ENCODE measurements at places on chromosomes 5 and 9. TPM values are rescaled to one million over a fixed set of nuclear protein-coding genes. Genes with fewer than 3 reads are reported as not detected.

Gene SHISAL2B
- total RNA-seq, result not detected

Gene AGXT2
- total RNA-seq, result not detected

Gene LCN12
- 1.3 TPM for total RNA-seq

Gene LCN2
- total RNA-seq, result 5.2 TPM

Gene OR13D1
- total RNA-seq, result not detected

Gene HRCT1
- total RNA-seq, result 0.40 TPM

Gene SLIT3
- 13.2 TPM for total RNA-seq

Gene PCDHGB1
- total RNA-seq, result 1.9 TPM

Gene CDH6
- total RNA-seq, result 0.09 TPM

Gene CTXN3
- total RNA-seq, result not detected

Gene NAIF1
- 4.9 TPM for total RNA-seq

Gene INSL6
- not detected for total RNA-seq

Gene FBLL1
- total RNA-seq, result 0.08 TPM

Gene HAVCR1
- total RNA-seq, result 28.9 TPM

Gene CDC20B
- total RNA-seq, result 0.09 TPM

Gene CATSPER3
- 0.41 TPM for total RNA-seq

Gene CDKN2B
- total RNA-seq, result not detected

Gene SPINK4
- not detected for total RNA-seq

Gene SAPCD2
- 23.9 TPM for total RNA-seq

Gene GFPT2
- total RNA-seq, result 49.9 TPM

Gene TGFBI
- 1,563 TPM for total RNA-seq

Gene C1QTNF3
- 0.26 TPM for total RNA-seq

Gene LCP2
- total RNA-seq, result not detected

Gene MLLT3
- 17.7 TPM for total RNA-seq

Gene DMRT1
- total RNA-seq, result not detected

Gene SHLD3
- total RNA-seq, result 2.8 TPM

Gene SHC3
- total RNA-seq, result 0.34 TPM

Gene CNTNAP3
- total RNA-seq, result 8.8 TPM

Gene SPINK1
- 0.43 TPM for total RNA-seq

Gene SOX30
- not detected for total RNA-seq

Gene GLRA1
- not detected for total RNA-seq

Gene PCDHGA4
- total RNA-seq, result 0.16 TPM

Gene HAUS6
- 25.7 TPM for total RNA-seq

Gene RNF180
- total RNA-seq, result 0.26 TPM

Gene LRRTM2
- total RNA-seq, result not detected

Gene S100Z
- total RNA-seq, result not detected

Gene RGS14
- total RNA-seq, result 5.3 TPM

Gene GFI1B
- 0.17 TPM for total RNA-seq

Gene PTGER4
- total RNA-seq, result 3.6 TPM

Gene RNF183
- not detected for total RNA-seq
